ENCODE measurements at places on chromosomes 4 and X.

GRCh38 chr4:60327651-60328050, 872.5 kb upstream of the ADGRL3 start:
- H3K4me3 ChIP-seq = no peak overlapping the region
- H3K36me3 ChIP-seq = no peaks in the 10 kb centered on the region
- H3K27me3 ChIP-seq = no peaks in the 10 kb centered on the region
- no peak overlapping the region for H3K27ac ChIP-seq

DNA sequence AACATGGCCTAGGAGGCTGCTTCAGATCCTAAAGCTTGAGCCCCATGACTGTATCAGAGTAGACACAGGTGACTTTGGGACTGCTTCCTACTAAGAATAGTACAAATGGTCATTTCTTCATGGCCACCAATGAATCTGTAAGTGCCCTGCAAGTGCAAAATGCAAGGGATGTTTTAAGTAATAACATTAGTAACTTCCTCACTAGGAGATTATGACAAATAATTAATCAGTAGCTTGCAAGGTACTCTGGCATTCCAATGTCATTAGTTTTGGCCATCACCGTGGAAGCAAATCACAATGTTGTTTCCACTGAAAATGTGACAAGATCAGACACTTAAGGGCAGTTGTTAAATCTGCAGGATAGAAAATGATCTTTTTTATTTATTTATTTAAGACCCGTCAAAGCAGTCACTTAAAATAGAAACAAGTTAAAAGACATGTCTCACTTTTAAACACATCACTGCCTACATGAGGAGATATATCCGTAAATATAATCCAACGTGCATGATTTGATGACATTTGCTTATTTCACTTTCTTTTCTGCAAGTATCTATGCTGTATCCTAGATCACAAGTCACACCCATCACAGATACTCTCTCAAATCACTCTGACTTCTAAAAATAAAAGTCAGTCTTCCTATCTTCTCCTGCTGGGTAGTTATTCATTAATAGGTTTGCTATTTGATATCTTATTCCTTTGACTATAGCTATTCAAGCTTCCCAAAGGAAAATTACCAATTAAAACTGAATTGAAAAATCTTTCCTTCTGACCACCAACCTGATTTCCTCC, 400.6 kb downstream of the IL15 start:
- H3K4me3 ChIP-seq = no peak overlapping the region
- DNase-seq = no peak
- H3K36me3 ChIP-seq = no peaks in the 10 kb centered on the region
- H3K27ac ChIP-seq = no peak overlapping the region
- H3K4me1 ChIP-seq = peaks cover 6% of the 10 kb centered on the region
- no peaks in the 10 kb centered on the region for H3K27me3 ChIP-seq

DNA sequence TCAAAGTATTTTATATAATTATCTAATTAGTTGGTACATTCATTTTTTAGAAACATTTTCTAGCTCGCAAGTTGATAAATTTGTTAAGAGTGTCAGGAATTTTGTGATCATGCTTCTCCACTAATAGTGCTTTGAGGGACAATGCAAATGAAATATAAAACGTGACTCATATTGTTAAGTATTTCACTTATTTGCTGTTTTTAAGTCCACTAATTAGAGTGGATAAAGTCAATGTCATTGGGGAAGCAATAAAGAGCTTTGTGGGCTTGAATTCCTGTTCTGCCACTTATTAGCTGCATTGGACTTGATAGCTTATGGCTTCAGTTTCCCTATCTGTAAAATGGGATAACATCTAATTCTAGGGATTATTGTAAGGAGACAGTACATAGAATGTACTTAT, 26.5 kb upstream of the ANAPC4 start:
- H3K27ac ChIP-seq = no peak overlapping the region
- no peaks in the 10 kb centered on the region for H3K4me1 ChIP-seq
- no peaks in the 10 kb centered on the region for H3K27me3 ChIP-seq
- no peaks in the 10 kb centered on the region for H3K36me3 ChIP-seq
- DNase-seq = no peak

DNA sequence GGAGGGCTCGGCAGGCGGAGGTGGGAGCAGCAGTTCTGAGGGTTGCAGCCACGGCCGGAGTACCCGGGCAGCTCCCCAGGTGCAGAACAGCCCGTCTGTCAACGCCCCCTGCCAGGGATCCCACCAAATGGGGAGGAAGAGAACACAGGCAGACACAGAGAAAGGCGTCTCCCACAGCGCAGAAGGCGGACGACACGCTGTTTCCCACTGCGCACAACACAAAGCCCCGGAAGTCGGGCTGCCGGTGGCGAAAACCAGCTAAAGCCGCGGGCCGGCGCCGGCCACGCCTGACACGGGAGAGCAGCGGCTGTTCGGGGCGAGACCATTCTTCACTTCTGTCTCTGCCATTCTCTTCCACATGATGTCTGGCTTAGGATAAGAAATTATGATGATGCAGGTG, 31.6 kb downstream of the CTBP1 start:
- peaks cover 18% of the 10 kb centered on the region for H3K36me3 ChIP-seq
- no peak overlapping the region for H3K4me3 ChIP-seq
- no peaks in the 10 kb centered on the region for H3K27me3 ChIP-seq
- no peaks in the 10 kb centered on the region for H3K4me1 ChIP-seq
- no peak for DNase-seq

DNA sequence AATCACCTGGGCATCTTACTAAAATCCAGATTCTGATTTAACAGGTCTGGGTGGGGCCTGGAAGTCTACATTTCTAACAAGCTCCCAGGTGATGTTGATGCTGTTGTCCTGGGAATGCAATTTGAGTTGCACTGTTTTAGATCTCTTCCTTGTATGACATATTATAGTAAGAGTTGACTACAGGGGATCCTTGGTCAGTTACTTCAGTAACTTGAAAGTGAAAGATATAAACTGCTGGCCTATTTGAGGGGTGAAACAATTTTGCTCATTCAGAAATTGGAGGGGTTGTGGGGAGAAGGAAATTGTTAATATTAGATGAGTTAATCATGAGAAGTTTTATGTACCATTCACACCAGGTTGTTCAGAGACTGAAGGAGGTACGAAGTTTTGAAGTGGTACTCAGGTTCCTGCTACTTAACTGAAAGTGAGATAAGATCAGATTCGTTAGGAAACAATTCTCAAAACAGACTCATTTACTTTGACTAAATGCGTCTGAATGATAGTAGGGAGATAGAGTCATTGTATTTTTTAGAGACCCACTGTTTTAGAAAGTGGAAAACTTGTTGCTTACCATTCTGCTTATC, 12.5 kb downstream of the SH2D1A start:
- no peak overlapping the region for H3K4me3 ChIP-seq
- H3K36me3 ChIP-seq = no peaks in the 10 kb centered on the region
- no peaks in the 10 kb centered on the region for H3K4me1 ChIP-seq
- H3K27ac ChIP-seq = no peak overlapping the region

DNA sequence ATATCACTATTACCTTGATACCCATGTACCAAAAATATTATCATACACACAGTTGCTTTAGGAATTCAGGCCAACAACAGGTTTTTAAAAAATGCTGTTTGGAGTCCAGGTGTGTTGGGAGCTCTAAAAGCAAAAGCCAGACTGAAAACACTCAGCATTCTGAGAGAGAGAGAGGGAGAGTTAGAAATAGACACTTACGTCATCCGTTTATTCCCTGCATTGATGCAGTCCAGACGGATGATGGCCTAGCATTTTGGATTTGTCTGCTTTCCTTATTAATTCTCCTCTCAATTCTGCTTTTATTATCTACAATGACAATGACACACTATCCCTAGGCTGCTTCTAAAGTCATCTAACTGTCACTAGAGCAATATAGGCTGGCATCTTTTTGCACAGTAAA, 358.3 kb upstream of the BOD1L1 start:
- peaks cover 46% of the 10 kb centered on the region for H3K4me1 ChIP-seq
- H3K36me3 ChIP-seq = no peaks in the 10 kb centered on the region
- DNase-seq = no peak
- H3K27ac ChIP-seq = peak overlapping the region; percentile 53
- no peaks in the 10 kb centered on the region for H3K27me3 ChIP-seq
- H3K4me3 ChIP-seq = no peak overlapping the region

GRCh38 chr4:964346-965025, 8.9 kb downstream of the DGKQ start:
- H3K36me3 ChIP-seq = peaks cover 52% of the 10 kb centered on the region
- H3K4me1 ChIP-seq = no peaks in the 10 kb centered on the region

GRCh38 chr4:175806727-175807126, 5.3 kb downstream of the GPM6A start:
- no peak overlapping the region for H3K27ac ChIP-seq
- H3K4me3 ChIP-seq = no peak overlapping the region
- no peaks in the 10 kb centered on the region for H3K4me1 ChIP-seq
- no peak for DNase-seq
- H3K36me3 ChIP-seq = no peaks in the 10 kb centered on the region

- no peaks in the 10 kb centered on the region for H3K4me1 ChIP-seq
- no peaks in the 10 kb centered on the region for H3K27me3 ChIP-seq
- H3K27ac ChIP-seq = no peak overlapping the region
- no peaks in the 10 kb centered on the region for H3K36me3 ChIP-seq
- DNase-seq = no peak
Measured at GRCh38 chrX:130878350-130879341, 24.4 kb downstream of the ENOX2 start.

DNA sequence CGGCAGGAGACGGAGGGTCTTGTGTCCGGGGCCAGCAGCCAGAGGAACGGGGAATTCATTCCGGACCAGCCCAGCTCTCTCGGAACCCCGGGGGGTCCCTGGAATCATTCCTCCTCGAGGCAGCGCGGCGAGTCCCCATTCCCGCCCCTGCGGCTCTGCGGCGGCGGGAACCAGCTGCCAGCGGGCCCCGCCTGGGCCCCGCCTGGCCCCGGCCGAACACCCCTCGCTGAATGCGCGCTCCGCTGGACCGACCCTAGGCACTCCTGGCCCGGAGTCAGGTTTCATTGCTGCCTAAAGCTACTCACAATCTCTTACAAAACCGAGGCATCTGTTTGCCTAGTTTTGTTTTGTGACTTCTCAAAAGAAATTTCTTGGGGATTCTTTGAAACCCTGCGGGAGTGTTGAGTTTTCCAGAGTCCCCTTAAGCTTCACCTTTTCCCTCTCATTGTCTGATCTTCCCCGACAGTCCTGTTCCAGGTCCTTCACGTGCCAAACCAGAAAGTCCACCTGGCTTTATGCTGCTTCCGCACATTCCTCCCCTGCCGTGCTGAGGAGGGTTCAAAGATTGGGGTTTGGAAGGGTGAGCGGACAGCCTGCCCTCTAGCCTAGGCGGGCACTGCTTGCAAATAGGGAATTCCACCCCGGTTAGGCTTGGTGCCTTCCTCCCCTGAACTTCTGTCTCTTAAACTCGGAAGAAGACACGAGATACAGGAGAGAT, 789 bp downstream of the ARHGAP10 start:
- H3K27me3 ChIP-seq = no peaks in the 10 kb centered on the region
- peak overlapping the region; percentile 77 for H3K27ac ChIP-seq
- DNase-seq = peak; percentile 80
- H3K36me3 ChIP-seq = no peaks in the 10 kb centered on the region
- peak overlapping the region; percentile 94 for H3K4me3 ChIP-seq

DNA sequence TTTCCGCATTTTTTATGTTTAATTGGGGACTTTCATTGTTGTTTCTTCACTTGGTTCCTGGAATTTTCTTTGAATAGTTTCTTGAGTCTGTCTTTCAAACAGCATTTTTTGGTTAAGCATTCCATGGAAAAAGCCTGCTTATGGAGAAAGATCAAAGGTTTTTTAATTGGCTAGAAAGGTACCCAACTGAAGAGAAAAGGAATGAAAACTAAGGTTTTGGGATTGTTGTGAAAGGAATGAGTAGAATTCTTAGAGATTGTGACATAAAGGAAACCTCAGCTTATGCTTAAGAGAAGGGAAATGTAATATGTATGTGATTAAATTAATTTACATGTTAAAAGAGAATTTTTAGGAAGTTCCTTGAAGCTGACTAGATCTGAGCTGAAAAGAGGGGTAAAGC, 82.8 kb downstream of the CCKAR start:
- H3K27ac ChIP-seq = no peak overlapping the region
- H3K36me3 ChIP-seq = peaks cover 23% of the 10 kb centered on the region
- H3K27me3 ChIP-seq = no peaks in the 10 kb centered on the region
- DNase-seq = no peak

DNA sequence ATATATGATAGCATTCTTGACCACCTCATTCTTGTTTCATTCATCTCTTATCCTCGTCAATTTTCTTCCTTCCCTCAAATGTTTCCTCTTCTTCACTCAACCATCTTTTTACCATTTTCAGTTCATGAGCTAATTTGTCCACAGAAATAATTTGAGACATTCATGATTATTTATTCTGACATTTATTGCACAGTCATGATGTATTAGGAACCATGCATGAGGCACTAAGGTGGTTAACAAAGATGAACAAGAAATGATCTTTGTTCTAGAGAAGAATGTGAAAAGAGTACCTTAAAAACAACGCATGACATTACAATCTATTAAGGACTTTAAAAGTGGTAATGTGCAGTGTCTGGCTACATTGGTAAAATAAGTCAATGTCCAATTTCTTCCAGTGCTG, 27.9 kb downstream of the TEC start:
- no peak for DNase-seq
- no peak overlapping the region for H3K4me3 ChIP-seq
- no peaks in the 10 kb centered on the region for H3K36me3 ChIP-seq
- no peak overlapping the region for H3K27ac ChIP-seq
- H3K27me3 ChIP-seq = no peaks in the 10 kb centered on the region
- no peaks in the 10 kb centered on the region for H3K4me1 ChIP-seq

DNA sequence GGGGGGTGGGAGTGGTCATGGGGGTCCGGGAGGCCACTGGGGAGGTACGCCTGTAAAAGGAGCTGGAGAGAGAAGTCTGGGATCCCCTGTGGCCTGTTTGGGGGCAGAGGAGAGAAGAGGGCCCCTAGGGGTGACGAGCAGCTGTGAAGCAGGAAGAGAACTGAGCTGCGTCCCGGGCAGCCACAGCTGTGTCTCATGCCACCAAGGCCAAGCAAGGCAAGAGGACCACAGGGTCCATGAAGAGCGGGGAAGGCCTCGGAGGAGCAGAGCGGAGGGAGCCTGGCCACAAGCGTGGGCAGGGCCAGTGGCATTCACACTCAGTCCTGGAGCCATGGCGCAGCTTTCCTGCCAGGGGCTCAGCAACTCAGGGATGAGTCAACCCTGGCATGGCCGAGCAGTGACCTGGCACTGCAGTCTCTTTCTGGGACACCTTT, 13.6 kb upstream of the NAT8L start:
- no peak overlapping the region for H3K4me3 ChIP-seq
- H3K4me1 ChIP-seq = peaks cover 7% of the 10 kb centered on the region
- no peaks in the 10 kb centered on the region for H3K36me3 ChIP-seq
- DNase-seq = no peak

GRCh38 chr4:110609044-110609750, 13.7 kb downstream of the PITX2 start:
- no peak for DNase-seq
- no peaks in the 10 kb centered on the region for H3K4me1 ChIP-seq
- no peaks in the 10 kb centered on the region for H3K36me3 ChIP-seq
- no peak overlapping the region for H3K27ac ChIP-seq
- H3K27me3 ChIP-seq = peaks cover 59% of the 10 kb centered on the region
- no peak overlapping the region for H3K4me3 ChIP-seq

DNA sequence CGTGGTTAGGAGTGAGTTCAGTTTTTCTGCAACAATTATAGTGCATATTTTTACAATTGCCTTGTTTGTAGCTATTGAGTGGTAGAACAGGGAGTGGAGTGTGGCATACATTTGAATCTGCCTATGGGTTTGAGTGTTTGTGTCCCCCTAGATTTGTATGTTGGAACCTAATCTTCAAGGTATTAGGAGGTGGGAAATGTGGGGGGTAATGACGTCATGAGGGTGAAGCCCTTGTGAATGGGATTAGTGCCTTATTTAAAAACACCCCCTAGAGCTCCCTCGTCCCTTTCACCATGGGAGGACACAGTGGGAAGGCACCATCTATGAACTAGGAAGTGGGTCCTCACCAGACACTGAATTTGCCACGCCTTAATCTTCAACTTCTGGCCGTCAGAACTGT, 819.6 kb downstream of the NLGN4X start:
- no peak overlapping the region for H3K4me3 ChIP-seq
- no peaks in the 10 kb centered on the region for H3K36me3 ChIP-seq
- no peak for DNase-seq
- H3K27me3 ChIP-seq = no peaks in the 10 kb centered on the region
- no peaks in the 10 kb centered on the region for H3K4me1 ChIP-seq
